Activated CD4-positive, alpha-beta T cell treated with anti-CD3 and anti-CD28 coated beads, Interleukin-2, amount 50 U/mL, for 1 hour (primary cell): ENCODE measurements at places on chromosomes 4 and X.

DNA sequence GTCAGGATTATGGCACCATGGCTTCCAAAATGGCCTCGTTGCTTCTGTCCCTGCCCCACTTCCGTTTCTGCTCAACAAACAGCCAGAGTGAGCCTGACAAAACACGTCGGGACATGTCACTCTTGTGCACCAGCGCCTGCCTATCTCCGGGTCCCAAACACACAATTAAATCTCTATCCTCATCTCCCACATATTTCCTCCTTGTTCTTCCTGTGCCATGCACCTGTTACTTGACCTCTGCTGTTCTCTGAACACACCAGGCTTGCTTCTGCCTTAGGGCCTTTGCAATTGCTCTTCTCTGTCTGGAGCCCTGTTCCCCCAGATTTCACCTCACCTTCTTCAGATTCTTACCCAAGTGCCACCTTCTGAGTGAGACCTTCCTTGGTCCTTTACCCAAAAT lies 12.7 kb upstream of the CD38 start:
- no peak for DNase-seq

GRCh38 chr4:21447301-21448054 lies 501.1 kb downstream of the KCNIP4 start:
- DNase-seq = no peak

GRCh38 chrX:27446423-27446822 lies 16.7 kb downstream of the PPP4R3C start:
- DNase-seq = no peak

DNA sequence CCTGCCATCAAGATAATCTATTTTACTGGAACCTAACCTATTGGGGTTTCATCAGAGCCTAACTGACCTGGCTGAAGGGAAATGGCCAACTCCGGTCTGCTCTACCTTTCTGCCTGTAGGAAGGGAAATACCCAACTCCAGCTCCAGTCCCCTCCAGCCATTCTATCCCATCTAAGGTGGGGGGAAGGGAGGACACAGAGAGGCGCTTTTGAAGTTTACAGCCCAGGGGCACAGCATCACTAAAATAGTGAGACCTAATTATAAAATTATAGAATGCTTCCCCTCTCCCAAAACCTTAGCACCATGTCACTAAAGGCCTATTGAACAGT lies 27.8 kb upstream of the ACSL4 start:
- DNase-seq = no peak

DNA sequence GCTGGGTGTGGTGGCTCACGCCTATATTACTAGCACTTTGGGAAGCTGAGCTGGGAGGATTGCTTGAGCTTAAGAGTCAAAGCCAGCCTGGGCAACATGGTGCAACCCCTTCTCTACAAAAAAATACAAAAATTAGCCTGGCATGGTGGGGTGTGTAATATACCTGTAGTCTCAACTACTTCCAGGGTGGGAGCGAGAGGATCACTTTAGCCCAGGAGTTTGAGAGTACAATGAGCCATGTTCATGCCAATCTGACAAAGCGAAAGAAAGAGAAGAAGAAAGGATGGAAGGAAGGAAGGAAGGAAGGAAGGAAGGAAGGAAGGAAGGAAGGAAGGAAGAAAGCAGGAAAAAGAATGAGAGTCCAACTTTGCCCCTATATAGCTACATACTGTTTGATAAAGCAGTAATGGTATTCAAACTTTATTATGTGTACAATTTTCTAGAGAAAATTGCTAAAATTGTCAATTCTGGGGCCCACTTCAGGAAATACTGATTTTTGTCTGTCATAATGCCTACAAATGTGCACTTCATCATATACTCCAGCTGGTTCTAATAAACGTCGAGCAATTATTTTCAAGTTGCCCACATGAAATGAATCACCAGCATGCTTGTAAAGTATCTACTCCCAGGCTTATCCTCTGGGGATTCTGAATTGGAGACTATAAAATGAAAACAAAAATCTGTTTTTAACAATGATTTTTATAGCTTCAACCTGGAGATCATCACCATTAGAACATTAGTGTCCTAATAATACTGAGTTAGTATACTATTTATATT lies 132.3 kb downstream of the NDST4 start:
- DNase-seq = no peak

DNA sequence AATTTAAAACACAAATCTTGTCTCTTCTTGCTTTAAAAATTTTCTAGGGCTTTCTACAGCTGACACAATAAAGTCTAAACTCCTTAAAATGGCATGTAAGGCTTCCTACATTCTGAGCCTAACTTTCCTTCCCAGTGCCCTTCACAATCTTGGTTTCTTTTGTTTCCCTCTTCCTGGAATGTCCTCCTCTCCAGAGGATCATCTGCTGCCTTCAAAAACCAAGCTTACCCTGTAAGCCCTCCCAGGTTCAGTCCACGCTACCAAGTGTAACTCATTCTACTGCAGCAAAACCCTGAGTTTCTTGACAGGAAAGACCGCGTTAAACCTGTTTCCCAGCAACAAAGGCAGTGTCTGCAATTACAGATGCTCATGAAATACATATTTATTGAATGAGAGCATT lies 91.3 kb downstream of the SHISA3 start:
- no peak for DNase-seq

GRCh38 chrX:45667666-45668065 lies 467.0 kb upstream of the DIPK2B start:
- DNase-seq = no peak

- no peak for DNase-seq
Measured at GRCh38 chr4:9409793-9410192, 34.4 kb upstream of the DEFB131A start.

GRCh38 chr4:112857461-112857860 lies 192.0 kb upstream of the ANK2 start:
- no peak for DNase-seq

- no peak for DNase-seq
Measured at GRCh38 chr4:182928061-182928460, 10.9 kb upstream of the DCTD start.

- DNase-seq = no peak
Measured at GRCh38 chr4:157509341-157509740, 288.8 kb downstream of the GRIA2 start.

DNA sequence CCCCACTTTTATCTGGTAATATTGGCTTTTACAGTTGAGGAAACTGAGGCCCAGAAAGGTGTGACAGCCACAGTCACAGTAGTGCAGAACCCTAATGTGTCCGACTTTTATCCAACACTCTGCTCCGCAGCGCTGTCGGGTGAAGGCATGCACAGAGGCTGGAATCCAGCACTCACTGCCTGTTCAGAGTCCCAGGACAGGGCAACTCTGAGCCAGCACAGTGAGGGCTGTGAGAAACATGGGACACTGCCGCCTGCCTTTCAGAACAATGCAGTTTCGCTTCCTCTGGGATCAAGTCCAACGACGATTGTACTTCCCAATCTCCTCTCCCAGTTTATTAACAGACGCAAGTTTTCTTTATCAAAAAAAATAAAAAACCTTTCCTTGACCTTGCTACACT lies 41.9 kb upstream of the PDGFRA start:
- DNase-seq = no peak

GRCh38 chr4:24131954-24132673 lies 242.3 kb upstream of the PPARGC1A start:
- no peak for DNase-seq

GRCh38 chr4:81042578-81043365 lies 12.3 kb downstream of the BMP3 start:
- DNase-seq = no peak

DNA sequence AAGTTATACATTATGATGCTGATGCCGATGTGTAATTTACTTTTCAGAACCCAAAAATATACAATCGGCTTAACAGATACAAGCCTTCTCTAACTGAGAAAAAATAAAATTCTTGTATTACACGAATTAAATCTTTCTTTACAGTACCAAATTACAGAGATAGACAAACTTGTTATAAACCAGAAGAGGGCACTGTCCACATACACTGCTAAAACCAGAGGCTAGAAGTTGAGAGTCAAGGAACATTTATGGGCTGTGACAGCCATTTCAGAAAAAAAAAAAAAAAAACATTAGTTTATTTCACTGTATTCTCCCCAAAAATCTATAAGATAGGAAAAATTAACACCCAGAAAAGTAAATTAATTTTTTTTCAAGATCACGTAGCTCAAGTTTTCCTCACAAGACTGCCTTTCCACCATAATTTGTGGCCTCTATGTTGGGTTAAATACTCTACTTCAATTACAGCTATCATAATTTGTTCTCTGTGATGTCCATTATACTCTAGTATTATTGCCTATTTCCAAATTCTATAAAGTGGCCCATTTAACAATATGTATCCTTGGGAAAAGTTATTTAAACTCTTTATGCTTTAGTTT lies 12.0 kb downstream of the EREG start:
- DNase-seq = no peak

DNA sequence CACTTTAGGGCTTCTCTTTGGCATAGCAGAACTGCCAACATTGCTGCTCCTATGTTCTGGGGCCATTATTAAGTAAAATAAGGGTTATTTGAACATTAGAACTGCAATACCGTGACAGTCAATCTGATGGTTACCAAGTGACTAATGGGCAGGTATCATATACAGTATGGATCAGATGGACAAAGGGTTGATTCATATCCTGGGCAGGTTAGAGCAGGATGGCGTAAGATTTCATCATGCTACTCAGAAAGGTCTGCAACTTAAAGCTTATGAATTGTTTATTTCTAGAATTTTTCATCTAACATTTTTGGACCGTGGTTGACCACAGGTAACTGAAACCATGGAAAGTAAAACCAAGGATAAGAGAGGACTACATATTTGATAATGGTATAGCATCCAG lies 40.9 kb downstream of the BRCC3 start:
- DNase-seq = no peak

- DNase-seq = no peak
Measured at GRCh38 chrX:644304-645281, 14.0 kb downstream of the SHOX start.

DNA sequence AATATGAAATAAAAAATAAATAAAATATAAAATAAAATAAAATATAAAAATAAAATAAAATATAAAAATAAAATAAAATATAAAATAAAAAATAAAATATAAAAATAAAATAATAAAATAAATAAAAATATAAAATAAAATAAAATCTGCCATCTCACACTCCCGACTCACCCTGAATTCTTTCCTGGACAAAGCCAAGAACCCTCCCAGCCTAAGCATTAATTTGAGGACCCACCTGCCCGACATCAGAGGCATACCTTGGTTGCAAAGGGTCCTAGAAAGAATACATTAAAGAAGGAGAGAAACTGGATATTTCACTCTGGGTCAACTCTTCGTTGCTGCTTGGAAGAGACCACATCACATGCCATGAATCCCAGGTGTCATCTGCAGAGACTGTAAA lies 138.3 kb downstream of the CRLF2 start:
- DNase-seq = no peak
